ENCODE measurements at places on chromosomes 7 and 10.

GRCh38 chr10:42940487-42941294 is 136.2 kb upstream of the RET start:
- DNase-seq = no peak

GRCh38 chr7:119271147-119271779 is 1001.7 kb upstream of the KCND2 start:
- no peak for DNase-seq

GRCh38 chr7:121940918-121941317 is 68.0 kb downstream of the PTPRZ1 start:
- no peak for DNase-seq

DNA sequence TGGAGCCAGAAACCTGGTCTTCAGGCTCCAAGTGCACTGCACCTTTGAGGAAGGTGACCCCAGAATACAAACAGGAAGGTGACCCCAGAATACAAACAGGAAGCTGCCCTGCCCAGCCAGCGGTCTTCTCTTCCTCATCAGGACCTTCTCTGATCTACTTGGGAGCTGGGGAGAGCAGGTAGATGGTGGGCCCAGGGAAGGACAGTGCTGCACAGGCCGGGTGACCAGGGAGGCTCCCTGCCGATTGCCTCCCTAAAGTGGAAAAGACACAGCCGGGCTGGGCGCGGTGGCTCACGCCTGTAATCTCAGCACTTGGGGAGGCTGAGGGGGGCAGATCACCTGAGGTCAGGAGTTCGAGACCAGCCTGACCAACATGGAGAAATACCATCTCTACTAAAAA is 151.8 kb upstream of the CHST15 start:
- DNase-seq = no peak

DNA sequence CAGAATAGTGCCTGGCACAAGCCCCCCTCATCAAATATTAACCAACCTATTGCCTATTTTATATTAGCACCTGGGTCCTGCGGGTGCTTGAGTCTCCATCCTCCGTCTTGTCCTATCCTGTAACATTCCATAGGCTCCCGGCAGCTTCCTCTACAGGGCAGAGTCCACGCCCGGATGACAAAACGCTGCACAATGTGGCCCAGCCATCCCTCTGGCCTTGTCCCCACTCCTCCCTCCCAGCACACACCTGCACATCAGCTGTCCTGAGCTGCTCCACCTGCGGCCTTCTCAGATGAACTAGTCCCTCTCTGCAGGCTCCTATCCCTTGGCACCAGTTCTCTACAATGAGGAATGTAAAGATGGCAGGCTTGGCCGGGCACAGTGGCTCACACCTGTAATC is 153.5 kb upstream of the PDE1C start:
- DNase-seq = no peak

- no peak for DNase-seq
Observed at GRCh38 chr10:129101232-129101980, 365.6 kb upstream of the MGMT start.

GRCh38 chr7:157615101-157615817 is 278.5 kb downstream of the DNAJB6 start:
- no peak for DNase-seq

GRCh38 chr7:46539892-46540483 is 618.9 kb upstream of the IGFBP3 start:
- DNase-seq = no peak

DNA sequence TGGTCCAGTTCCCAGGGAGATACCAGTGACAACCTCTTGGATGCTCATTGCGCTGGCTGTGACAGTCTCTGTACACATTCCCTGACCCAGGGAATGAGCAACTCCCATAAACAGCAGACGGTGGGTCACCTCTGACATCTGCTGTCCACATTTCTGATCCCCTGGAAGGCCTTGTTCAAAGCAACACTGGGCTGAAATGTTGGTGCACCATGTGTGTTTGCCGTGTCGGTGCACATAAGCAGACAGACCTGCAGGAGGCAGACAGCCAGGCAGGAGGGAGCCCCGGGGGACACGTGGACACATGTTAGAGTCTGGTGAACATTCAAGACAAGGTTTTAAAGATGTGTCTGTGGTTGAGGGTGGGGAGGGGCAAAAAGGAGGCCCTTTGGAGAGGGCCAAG is 254.9 kb downstream of the PLXNA4 start:
- DNase-seq = no peak

DNA sequence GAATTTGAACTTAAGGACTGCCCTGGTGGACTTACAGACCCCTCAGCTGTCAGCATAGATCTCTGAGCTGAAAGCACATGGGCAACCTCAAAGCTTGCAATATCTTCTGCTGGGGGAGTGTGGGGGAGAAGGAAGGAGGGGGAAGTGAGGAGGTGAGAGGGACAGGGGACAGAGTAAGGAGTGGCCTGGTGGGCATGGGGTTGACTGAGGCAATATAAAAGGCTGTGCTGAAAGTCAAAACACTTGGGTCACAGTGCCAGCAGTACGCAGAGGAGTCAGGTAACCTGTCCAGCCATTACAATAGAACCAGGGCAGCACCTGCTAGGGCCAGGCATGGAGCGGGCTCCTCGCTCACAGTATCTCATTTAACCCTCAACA is 43.2 kb downstream of the PPP1R3C start:
- DNase-seq = no peak

- no peak for DNase-seq
Observed at GRCh38 chr7:37495574-37496184, 47.0 kb upstream of the ELMO1 start.

- no peak for DNase-seq
Observed at GRCh38 chr7:139860090-139860775, 31.2 kb downstream of the TBXAS1 start.

DNA sequence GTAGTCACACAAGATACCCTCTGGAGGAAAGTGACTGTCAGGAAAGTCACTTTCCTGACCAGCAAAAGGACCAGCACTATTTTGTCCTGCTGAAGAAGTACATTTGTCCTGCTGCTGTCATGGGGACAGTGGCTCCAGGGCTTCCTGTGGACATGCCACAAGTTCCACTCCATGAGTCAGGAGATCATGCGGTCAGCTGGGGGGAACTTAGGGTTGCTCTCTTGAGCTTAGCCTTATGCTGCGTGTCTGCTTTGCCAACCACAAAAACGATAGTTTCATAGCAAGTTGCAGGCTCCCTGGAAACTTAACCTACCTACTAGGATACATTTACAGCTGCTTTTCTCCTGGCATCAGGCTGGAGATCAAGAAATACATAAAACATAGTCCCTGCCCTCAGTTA is 19.8 kb upstream of the ALOX5 start:
- no peak for DNase-seq

GRCh38 chr7:38507384-38507783 is 123.8 kb downstream of the AMPH start:
- no peak for DNase-seq
